ENCODE measurements at places on chromosomes 1 and 21.

- DNase-seq: no peak
Measured at GRCh38 chr1:39500862-39501389, 9.5 kb downstream of the BMP8A start.

DNA sequence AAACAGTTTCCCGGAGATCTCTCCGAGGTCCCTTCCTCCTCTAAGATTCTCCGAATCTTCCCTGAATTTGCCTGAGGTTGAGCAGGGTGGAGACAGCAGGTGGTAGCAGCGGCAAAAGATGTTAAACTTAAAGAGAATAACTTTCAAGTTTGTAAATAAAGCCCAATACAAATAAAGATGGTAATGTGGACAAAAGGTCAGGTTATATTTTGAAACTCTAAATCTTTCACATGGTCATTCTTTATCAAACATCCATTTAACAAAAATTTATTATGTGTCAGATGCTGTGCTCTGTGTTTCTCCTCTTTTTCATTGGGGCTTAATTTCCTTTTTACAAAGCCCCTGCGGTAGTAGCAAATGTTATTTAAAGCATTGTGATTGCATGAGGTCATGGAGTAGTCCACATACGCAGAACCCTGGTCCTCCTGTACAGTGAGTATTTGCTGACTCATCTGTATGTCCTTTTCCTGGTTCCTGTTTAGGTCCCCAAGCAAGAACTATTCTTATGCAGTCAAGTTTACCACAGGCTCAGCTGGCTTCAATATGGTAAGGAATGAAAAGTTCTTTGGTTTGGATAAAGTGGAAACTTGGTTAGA lies 119.2 kb downstream of the ITSN1 start:
- DNase-seq: no peak

DNA sequence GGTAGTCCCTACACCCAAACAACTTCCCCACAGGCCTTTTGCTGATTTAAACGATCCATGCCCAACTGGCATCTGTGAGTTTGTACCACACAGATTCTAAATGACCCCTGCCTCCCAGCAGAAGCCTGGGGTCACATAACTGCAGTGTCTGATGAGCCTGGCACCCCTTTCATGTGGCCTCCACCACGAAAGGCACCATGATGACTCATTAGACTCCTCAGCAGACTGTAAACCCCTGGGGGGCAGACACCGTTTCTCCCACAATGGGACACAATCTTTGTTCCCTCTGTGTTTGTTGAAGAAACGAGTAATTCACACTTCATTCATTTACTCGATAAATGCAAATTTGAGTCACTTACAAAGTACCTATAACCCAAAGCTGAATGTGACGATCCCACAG lies 81.6 kb downstream of the CCDC185 start:
- no peak for DNase-seq

DNA sequence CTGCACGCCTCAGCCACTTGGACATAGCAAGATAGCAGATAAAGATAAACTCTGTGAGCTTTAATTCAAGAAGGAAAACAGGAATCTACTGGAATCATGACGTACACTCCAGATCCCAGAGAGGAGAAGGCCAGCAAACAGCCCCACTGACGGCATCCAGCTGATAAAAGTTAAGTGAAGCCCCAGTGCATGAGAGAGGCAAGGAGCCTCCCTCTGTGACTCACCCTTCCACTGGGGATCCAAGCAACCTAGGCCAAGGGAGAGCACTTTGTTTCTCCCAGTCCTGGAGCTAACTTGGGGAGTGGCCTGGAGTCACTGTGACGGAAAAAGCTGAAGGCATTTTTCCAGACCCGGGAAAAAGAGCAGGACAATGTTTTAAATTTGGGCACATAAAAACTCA lies 270.0 kb downstream of the AKT3 start:
- DNase-seq: no peak

DNA sequence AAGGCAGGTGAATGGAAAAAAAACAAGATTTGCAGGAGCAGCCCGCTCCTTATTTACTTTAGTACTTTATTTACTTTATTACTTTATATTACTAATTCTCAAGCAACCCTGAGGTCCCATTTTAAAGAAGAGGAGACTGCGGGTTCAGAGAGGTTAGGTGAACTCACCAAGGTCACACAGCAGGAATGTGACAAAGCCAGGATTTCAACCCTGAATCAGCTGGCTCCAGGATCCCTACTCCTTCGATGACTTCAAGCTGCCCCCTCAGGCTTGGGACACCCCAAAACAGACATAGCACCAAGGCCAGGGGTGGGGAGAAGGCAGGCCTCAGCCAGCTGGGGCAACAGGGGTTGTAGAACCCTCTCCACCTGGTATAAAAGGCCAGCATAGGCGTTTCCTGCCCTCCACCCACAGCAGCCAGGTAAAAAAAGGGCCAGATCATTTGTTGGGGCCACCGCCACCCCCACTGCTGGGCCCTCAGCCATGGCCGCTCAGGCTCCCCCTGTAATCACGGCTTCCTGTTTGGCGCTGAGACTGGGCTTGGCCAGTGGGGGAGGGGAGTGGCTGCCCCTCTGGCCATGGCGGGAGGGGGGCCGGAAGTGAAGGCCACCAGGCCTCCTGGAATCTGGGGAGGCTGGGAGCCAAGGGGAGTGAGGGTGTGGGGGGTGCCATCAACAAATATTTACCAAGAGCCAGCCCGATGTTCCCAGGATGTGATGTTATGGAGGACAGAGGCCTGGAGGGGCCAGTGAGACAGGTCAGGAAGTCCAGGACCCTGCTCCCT lies 6.6 kb downstream of the SDC3 start:
- DNase-seq: no peak

All from stimulated activated CD8-positive, alpha-beta memory T cell treated with anti-CD3 and anti-CD28 coated beads, Interleukin-4, amount 100 ng/mL, for 24 hours (primary cell).